Vagina (tissue), 2 donors: ENCODE measurements at places on chromosomes 4 and X.

GRCh38 chrX:16210061-16210460 lies 42.8 kb downstream of the MAGEB17 start:
- no peak for DNase-seq

DNA sequence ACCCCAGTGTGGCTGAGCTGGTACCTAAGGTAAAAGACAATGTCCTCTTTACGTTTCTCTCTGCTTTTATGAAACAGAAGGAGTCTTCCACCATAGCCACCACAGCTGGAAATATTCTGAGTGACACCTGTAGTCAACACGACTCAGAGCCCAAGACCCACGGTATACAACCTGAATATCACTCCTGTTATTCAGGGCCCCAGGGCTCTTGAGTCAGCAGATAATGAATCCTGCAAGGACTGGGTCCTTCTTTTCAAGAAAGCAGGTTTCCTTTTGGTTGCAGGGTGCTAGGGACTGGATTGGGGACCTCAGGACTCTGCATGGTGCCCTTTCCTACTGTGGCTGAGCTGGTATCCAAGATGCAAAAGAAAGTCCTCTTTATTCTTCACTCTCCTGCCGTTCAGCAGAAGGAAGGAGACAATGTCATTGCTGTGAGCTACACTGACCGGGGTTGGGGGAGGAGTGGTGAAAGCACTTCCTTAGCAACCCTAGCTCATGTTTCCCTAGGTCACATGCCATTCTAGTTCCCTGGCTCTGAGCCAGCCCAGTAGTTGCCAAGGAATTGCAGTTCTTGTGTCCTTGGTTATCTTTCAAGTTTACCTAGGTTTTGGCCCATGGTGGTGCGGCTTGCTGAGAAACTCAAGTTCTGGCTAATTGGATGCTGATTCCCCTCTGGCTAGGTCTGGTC lies 23.7 kb upstream of the UNC5C start:
- no peak for DNase-seq

GRCh38 chr4:88257726-88258125 lies 26.6 kb downstream of the PPM1K start:
- no peak for DNase-seq

DNA sequence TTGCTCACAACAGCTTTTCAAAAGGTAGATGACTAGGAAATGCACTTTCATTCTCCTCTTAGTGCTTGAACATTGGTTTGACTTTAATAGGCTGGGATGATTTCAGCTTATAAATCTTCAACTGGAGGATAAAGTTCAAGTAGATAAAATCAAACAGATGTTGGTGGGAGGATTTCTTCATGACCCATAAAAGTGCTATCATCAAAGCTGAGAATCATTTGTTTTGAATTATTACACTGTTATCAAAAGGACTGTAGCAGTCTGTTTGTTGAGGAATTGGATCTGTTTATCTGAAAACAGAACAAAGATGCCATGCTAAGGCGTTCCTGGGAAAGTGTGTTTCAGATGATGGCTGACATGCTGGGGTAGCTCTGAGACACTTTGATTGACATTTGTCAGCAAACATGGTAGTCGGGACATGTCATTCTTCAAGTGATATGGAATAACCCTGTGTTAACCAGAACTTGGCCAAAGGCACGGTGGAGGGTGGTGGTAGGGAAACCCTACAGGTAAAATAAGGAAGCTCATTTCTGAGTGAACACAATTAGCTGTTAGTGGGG lies 304.0 kb upstream of the PITX2 start:
- no peak for DNase-seq

GRCh38 chrX:74514384-74514783 lies 93.1 kb downstream of the SLC16A2 start:
- DNase-seq, result peak; percentile 79

GRCh38 chr4:24963277-24963676 lies 50.4 kb upstream of the CCDC149 start:
- peak; percentile 31 for DNase-seq

- no peak for DNase-seq
Observed at GRCh38 chrX:111090458-111090857, 5.5 kb upstream of the PAK3 start.

DNA sequence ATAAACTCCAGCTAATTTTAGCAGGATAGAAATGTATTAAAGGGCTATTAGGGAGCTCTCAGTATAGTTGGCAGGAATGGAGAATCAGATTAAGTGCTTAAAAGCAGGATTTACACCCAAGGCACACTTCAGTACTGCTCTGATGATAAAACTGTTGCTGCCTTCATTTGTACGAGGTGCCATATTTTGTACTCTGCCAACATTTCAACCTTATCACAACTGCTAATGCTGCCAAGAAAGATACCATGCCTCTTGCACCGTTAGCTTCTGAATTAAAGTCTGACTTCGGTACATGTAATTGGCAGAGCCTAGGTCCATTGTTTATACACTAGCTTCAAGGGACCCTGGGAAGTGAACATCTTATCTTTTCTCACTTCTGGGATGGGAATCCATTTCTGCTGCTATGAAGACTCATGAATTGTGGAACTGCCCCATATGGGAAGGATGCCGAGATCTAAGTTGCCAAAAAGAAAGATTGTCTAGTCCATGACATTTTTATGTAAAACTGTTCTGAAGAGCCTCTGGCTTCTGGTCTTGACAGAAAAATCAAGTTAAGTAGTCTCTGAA lies 624.0 kb upstream of the IGFBP7 start:
- no peak for DNase-seq

GRCh38 chrX:112751076-112751475 lies 71.3 kb upstream of the LHFPL1 start:
- no peak for DNase-seq

DNA sequence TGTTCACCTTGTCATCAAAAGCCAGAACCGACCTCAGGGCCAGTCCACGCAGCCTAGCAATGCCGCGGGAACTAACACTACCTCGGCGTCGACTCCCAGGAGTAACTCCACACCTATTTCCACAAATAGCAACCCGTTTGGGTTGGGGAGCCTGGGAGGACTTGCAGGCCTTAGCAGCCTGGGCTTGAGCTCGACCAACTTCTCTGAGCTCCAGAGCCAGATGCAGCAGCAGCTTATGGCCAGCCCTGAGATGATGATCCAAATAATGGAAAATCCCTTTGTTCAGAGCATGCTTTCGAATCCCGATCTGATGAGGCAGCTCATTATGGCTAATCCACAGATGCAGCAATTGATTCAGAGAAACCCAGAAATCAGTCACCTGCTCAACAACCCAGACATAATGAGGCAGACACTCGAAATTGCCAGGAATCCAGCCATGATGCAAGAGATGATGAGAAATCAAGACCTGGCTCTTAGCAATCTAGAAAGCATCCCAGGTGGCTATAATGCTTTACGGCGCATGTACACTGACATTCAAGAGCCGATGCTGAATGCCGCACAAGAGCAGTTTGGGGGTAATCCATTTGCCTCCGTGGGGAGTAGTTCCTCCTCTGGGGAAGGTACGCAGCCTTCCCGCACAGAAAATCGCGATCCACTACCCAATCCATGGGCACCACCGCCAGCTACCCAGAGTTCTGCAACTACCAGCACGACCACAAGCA lies 898 bp downstream of the UBQLN2 start:
- DNase-seq, result no peak

- no peak for DNase-seq
Observed at GRCh38 chr4:85376285-85376684, 98.7 kb upstream of the ARHGAP24 start.

DNA sequence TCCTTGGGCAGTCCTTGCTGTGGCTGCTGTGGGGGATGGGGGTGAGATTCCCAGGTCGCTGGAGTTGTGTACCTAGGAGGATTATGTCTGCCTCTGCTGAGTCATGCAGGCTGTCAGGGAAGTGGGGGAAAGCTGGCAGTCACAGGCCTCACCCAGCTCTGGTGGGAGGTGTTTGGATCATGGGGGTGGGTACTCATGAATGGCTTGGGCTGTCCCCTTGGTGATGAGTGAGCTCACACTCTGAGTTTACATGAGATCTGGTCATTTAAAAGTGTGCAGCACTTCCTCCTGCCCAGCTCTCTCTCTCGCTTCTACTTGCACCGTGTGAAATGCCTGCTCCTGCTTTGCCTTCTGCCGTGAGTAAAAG lies 24.6 kb upstream of the PDLIM3 start:
- DNase-seq, result no peak

DNA sequence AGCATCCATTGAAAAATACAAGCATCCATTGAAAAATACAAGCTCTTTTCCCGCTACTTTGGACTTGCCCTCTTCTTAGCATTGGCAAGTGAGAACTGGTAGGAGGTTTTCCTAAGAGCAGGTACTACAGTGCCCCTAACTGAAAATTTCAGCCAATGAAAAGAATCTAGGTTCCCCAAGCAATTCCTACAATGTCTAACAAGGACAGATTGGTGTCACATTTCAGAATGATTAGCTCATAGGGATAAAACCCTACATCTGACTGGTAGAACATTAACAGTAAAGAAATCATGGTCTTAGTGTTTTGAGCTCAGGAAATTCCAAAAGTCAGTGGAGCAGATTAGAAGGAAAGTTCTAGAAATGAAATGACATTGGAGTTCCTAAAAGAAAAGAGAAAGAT lies 68.6 kb upstream of the QRFPR start:
- no peak for DNase-seq

DNA sequence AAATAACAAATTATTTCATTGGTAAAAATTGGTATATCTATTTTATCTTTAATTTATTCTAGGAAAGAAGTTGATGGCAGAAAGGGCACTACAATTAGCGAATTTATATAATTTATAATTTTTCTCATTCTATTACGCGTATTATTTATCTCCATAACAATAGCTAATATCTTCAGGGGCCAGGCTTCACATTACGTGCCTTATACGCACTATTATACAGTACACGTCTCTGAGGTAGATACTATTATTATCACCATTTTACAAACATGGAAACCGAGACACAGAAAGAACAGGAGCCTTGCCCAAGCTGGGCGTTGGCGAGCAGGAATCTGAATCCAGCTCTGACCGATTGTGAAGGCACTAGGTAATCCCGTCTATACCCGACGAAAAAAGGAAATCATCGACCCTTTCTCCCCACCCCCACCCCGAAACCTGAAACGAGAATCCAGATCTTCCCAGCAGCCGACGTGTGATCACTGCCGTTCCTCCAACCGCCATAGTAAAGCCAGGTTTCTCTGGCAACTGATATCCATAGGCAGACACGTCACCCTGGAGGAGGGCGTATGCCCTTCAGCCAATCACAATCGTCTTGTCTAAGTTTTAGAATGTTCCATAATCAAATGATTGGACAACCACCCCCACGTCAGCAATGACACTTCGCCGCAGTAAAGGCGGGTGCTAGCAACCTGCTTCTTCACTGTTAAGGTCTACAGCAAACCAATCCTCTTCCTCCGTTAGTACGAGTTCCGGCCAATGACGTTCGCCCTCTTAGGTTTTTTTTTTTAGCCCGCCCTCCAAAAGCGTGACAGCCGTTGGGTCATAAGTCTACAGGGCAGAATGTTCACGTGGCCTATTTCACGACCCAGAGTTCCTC lies at the start of gene MORF4L2:
TSS of gene MORF4L2 (minus strand) at position 501 of the 874 bp plus-strand sequence. CDS start 9,672 bp downstream, outside the sequence.
- DNase-seq, result no peak

- no peak for DNase-seq
Observed at GRCh38 chr4:71253545-71253944, 85.3 kb upstream of the SLC4A4 start.

- no peak for DNase-seq
Observed at GRCh38 chr4:151599863-151600262, 160.9 kb downstream of the GATB start.

GRCh38 chr4:13309751-13310150 lies 174.4 kb downstream of the RAB28 start:
- no peak for DNase-seq

DNA sequence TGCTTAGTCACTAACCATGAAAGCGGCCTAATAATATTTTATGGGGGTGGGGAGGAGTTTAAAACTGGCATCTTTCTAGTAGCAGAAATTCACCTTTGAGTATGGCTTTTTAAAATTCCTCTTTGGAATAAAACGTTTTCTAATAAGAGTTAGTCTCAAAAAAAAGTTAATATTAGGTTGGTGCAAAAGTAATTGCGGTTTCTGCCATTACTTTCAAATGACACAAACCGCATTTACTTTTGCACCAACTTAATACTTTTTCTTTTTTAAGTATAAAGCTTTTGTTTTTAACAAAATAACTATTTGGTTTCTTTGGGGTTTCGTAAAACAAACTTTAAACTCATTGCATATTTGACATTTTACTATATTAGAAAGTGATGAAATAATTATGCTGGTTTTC lies 68.4 kb downstream of the FBXO8 start:
- no peak for DNase-seq

DNA sequence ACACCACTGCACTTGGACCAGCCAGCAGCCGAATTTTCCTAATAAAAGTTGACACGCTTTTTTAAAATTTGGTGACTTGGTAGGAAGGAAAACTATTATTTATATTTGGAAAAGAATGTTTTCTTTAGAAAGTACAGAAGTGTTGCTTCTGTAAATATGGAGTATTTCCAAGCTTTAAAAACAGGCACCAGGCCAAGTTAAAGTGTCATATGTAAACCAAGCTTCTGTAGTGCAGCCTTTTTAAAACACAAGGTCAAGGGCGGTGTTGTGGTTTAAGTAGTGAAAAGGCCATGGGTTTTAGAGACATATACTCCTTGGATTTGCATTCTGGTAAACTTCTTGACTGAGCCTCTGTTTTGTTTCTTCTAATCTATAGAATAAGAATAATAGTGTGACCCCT lies 62.7 kb downstream of the TRIM2 start:
- no peak for DNase-seq

- DNase-seq, result no peak
Observed at GRCh38 chr4:1211891-1212545, 36.9 kb downstream of the CTBP1 start.
